ENCODE measurements at places on chromosomes 5 and 9.

DNA sequence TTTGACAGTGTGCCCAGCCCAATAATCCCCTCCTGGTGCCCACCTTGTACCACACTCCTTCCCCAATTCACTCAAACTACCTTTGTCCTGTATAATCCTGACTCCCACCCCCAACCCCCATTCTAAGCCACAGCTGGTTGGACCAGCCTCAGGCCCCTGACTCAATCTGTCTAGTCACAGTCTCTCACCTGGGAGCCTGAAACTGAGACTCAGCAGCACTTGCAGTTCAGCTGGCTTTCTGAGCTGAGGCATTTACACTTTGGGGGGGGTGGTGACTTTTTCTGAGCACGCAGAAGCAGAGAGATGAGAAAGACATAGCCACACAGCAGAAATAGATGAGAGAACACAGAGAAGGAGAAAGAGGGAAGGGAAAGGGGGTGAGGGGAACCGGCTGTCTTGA, 247.3 kb downstream of the MAN2A1 start:
- DNase-seq: peak; percentile 36

DNA sequence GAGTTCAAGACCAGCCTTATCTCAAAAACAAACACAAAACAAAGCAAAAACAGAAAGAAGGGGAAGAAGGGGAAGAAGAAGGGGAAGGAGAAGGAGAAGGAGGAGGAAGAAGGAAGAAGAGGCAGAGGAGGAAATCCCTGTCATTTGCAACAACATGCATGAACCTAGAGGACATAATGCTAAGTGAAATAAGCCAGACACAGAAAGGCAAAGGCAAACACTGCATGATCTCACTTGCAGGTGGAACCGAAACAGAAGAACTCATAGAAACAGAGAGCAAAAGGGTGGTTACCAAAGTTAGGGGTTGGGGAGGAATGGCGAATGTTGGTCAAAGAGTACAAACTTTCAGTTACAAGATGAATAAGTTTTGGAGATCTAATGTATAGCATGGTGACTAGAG, 135.4 kb downstream of the UGCG start:
- no peak for DNase-seq

- no peak for DNase-seq
Observed at GRCh38 chr9:98391406-98391805, 136.0 kb upstream of the TBC1D2 start.

GRCh38 chr5:23084815-23085214, 231.7 kb upstream of the CDH12 start:
- no peak for DNase-seq

- no peak for DNase-seq
Observed at GRCh38 chr5:127205147-127205546, 85.4 kb upstream of the MEGF10 start.
